Suprapubic skin (tissue), 4 donors: ENCODE measurements at places on chromosomes 7 and 10. TPM values are rescaled to one million over a fixed set of nuclear protein-coding genes. Genes with fewer than 3 reads are reported as not detected.

Gene CRTAC1
- 2.2 TPM for total RNA-seq

Gene VAX1
- total RNA-seq = not detected

Gene NPM3
- total RNA-seq = 13.3 TPM

Gene FANK1
- 3.7 TPM for total RNA-seq

Gene MSMB
- 104 TPM for total RNA-seq

Gene LRRTM3
- total RNA-seq = not detected

Gene NXPH1
- not detected for total RNA-seq

Gene ADGRA1
- not detected for total RNA-seq

Gene GHRHR
- not detected for total RNA-seq

Gene IDI2
- not detected for total RNA-seq

Gene CDK6
- total RNA-seq = 79.1 TPM

Gene PNLIPRP3
- total RNA-seq = 47.5 TPM

Gene TSPAN15
- 8.5 TPM for total RNA-seq

Gene PRTFDC1
- total RNA-seq = 0.76 TPM

Gene WDFY4
- 1.5 TPM for total RNA-seq

Gene DDX50
- total RNA-seq = 21.9 TPM

Gene C10orf143
- total RNA-seq = 8.5 TPM

Gene PAPSS2
- 4.3 TPM for total RNA-seq
